ENCODE measurements at places on chromosomes 16 and 17. TPM values are rescaled to one million over a fixed set of nuclear protein-coding genes. Genes with fewer than 3 reads are reported as not detected.

Gene ITGAD
- total RNA-seq: 0.18 TPM

Gene KRTAP29-1
- total RNA-seq: not detected

Gene TBC1D28
- not detected for total RNA-seq

Gene NFAT5
- total RNA-seq: 85.5 TPM

Gene HEATR9
- total RNA-seq: not detected
